ENCODE measurements at places on chromosomes 11 and 22. TPM values are rescaled to one million over a fixed set of nuclear protein-coding genes. Genes with fewer than 3 reads are reported as not detected.

TMEM151A gene
- total RNA-seq = not detected

SMPD1 gene
- total RNA-seq = 37.8 TPM

C11orf21 gene
- total RNA-seq = 0.17 TPM

CSNK2A3 gene
- total RNA-seq = 0.78 TPM

LIN7C gene
- total RNA-seq = 37.6 TPM

ANO9 gene
- 0.22 TPM for total RNA-seq

MUC5AC gene
- total RNA-seq = 0.31 TPM

DNA sequence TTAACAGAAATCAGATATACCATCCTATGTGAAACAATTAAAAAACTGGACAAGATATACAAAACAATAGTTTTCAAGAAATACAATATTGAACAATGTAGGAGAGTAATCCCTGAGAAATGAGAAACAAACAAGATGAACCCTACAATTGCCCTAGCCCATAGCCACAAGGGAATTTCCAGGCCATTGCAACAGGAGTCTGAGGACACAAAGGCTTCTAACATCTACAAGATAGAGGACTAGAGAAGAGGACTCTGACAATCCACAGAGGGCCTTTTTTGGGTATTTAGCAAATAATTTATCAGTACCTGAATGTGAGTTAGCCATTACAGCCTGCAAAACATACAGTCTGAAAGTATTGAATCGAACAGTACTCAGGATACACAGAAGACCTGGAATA, 251.7 kb downstream of the GRM5 start:
- no peak overlapping the region for H3K27ac ChIP-seq
- H3K36me3 ChIP-seq = no peaks in the 10 kb centered on the region
- H3K4me1 ChIP-seq = no peaks in the 10 kb centered on the region
- H3K27me3 ChIP-seq = no peaks in the 10 kb centered on the region
- H3K4me3 ChIP-seq = no peak overlapping the region

GRCh38 chr11:30876663-30877396, 290.7 kb upstream of the MPPED2 start:
- no peak for ATAC-seq
- no peak overlapping the region for H3K27ac ChIP-seq
- no peaks in the 10 kb centered on the region for H3K27me3 ChIP-seq

DNA sequence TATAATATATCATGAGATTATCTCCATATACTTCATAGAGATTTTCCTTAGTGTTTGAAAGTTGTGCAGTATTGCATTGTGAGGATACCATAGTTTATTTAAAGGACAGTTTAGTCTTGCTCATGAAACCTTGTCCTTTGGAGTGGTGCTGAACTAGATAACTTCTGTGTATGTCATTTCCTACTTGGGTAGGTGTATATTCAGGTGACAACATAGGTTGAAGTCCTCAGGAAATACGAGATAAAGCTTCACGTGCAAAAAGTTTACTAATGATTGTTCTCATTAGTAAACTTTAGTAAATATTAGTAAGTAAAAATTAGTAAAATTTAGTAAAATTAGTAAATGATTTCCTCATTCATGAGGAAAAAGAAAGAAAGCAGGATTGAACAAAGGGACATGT, 521.3 kb upstream of the LRRC4C start:
- no peak for ATAC-seq
- no peaks in the 10 kb centered on the region for H3K36me3 ChIP-seq
- no peak overlapping the region for H3K4me3 ChIP-seq

DNA sequence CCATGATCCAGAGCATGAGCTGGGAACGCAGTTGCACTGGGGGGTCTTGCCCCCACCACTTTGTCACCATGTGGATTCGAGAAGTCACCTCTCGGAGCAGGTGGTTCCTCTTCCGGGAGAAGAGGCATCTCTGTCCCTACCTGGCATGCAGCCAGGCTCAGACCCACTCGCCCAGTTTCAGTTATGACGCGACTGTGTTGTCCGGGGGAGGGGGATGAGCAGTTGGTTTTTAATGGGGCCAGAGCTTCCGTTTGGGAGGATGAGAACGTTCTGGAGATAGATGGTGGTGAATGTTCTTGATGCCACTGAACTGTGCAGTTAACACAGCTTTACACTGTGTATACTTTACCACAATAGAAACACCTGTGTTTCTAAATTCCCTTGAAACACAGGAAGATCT, 41.5 kb downstream of the DHCR7 start:
- ATAC-seq = no peak
- no peak overlapping the region for H3K27ac ChIP-seq
- H3K27me3 ChIP-seq = peaks cover 8% of the 10 kb centered on the region
- H3K4me1 ChIP-seq = no peaks in the 10 kb centered on the region
- H3K36me3 ChIP-seq = no peaks in the 10 kb centered on the region

DNA sequence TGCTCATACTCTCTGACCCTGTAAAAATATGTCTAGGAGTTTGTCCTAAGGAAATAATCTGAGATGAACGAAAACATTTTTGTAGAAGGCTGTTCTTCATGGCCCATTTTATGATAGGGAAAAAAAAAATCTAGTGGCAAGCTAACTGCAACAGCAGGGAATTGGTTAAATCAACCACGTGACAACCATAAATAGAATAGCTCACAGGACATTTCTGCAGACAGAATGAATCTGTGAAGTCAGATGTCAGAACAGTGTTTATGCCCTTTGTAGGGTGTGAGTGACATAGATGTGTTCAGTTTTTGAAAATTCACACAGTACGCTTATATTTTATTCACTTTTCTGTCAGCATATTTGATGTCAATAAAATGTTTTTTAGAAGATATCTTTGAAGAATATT, 16.1 kb downstream of the ARHGAP1 start:
- peaks cover 89% of the 10 kb centered on the region for H3K36me3 ChIP-seq
- peaks cover 38% of the 10 kb centered on the region for H3K4me1 ChIP-seq
- no peak overlapping the region for H3K27ac ChIP-seq
- no peaks in the 10 kb centered on the region for H3K27me3 ChIP-seq
- H3K4me3 ChIP-seq = no peak overlapping the region
- ATAC-seq = no peak

DNA sequence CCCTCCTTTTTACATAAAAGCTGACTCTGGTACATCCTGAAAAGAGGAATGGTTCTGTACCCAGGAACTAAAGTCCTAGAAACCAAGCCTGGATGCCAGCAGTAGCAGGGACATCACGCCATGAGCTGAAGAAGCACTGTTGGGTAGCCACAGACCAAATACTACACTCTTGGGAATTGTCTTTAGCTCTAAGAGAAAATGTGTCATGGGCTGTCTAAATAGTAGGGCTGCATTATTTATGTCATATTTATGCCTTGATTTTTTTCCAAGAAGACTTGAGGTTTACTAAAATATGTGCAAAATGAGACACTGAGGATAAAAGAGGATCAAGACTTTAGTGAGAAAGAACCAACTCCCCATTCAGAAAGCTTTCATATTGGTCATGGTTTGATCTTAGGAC, 213.6 kb downstream of the RAB38 start:
- no peak for ATAC-seq
- no peak overlapping the region for H3K27ac ChIP-seq
- H3K4me3 ChIP-seq = no peak overlapping the region
- no peaks in the 10 kb centered on the region for H3K27me3 ChIP-seq
- H3K36me3 ChIP-seq = no peaks in the 10 kb centered on the region

- no peaks in the 10 kb centered on the region for H3K27me3 ChIP-seq
- no peak overlapping the region for H3K4me3 ChIP-seq
- H3K27ac ChIP-seq = no peak overlapping the region
- no peak for ATAC-seq
- H3K36me3 ChIP-seq = peaks cover 3% of the 10 kb centered on the region
Measured at GRCh38 chr11:73478737-73479347, 102.6 kb downstream of the RELT start.

DNA sequence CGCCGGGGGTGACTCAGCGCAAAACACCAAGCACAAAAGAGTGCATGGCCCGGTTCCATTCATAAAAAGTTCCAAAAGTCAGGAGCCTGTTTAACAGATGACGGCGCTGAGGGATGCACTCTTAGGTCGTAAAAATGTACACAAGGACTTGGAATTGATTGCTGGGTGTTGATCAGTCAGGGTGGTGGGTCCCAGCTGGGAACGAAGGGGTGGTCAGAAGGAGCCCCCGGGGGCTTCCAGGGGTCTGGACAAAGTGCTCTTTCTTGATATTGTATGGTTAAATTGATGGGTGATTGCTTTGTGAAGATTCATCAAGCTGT, 20.7 kb downstream of the IFITM10 start:
- no peak for ATAC-seq
- peaks cover 8% of the 10 kb centered on the region for H3K4me1 ChIP-seq
- H3K4me3 ChIP-seq = no peak overlapping the region

DNA sequence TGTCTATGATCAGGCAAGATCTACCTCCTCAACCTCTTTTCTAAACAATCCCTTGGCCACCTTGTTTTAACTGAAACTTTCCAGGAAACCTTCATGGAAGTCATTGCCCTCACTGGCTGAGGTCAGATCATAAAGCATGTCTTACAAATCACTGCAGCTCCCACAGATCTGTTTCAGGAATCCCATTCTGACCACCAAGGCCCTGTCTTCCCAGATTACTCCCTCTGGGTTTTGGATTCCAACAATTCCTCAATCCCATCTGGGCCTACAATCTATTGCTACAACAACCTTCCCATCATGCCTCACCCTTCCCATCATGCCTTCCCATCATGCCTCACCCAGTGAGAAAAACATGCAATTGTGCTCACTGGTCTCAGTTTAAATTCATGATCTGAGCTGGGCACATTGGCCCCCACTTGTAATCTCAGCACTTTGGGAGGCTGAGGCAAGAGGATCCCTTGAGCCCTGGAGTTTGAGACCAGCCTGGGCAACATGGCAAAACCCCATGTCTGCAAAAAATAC, 15.9 kb downstream of the ADAMTS15 start:
- H3K4me3 ChIP-seq = no peak overlapping the region

- H3K4me3 ChIP-seq = no peak overlapping the region
- H3K27me3 ChIP-seq = no peaks in the 10 kb centered on the region
- H3K27ac ChIP-seq = no peak overlapping the region
- no peaks in the 10 kb centered on the region for H3K36me3 ChIP-seq
- no peak for ATAC-seq
Measured at GRCh38 chr11:111598559-111598958, 3.7 kb upstream of the SIK2 start.

DNA sequence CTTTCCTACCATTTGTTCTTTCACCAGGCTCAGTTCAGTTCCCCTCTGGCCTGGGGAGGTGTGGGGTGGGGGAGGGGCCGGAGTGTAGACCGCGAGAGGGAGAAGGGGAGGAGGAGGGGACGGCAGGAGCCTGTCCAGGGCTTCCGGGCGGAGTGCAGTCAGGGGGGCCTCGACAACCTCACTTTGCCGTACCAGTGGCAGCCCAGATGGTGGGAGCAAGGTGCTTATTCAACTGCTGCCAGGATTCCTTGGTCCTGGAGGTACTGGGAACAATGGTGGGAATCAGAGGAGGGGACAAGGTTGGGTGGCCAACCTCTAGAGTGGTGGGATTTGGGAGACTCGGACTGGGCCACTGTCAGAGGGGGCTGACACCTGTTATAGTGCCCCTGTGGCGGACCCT, 1.2 kb downstream of the BACE1 start:
- H3K36me3 ChIP-seq = peaks cover 4% of the 10 kb centered on the region
- no peak for ATAC-seq
- peak overlapping the region; percentile 92 for H3K4me3 ChIP-seq
- no peak overlapping the region for H3K27ac ChIP-seq
- no peaks in the 10 kb centered on the region for H3K27me3 ChIP-seq

- H3K27me3 ChIP-seq = no peaks in the 10 kb centered on the region
- no peak overlapping the region for H3K4me3 ChIP-seq
- no peak overlapping the region for H3K27ac ChIP-seq
- no peaks in the 10 kb centered on the region for H3K4me1 ChIP-seq
Measured at GRCh38 chr22:44129619-44129976, 51.1 kb upstream of the PARVG start.

- no peak for ATAC-seq
- H3K27ac ChIP-seq = no peak overlapping the region
- no peaks in the 10 kb centered on the region for H3K36me3 ChIP-seq
- H3K27me3 ChIP-seq = no peaks in the 10 kb centered on the region
- no peaks in the 10 kb centered on the region for H3K4me1 ChIP-seq
Measured at GRCh38 chr11:43955381-43956118, 13.1 kb downstream of the C11orf96 start.

GRCh38 chr11:104916442-104916841, 18.2 kb upstream of the CASP12 start:
- peak overlapping the region; percentile 79 for H3K27ac ChIP-seq
- ATAC-seq = no peak
- H3K36me3 ChIP-seq = no peaks in the 10 kb centered on the region
- no peaks in the 10 kb centered on the region for H3K27me3 ChIP-seq
- peaks cover 19% of the 10 kb centered on the region for H3K4me1 ChIP-seq
- H3K4me3 ChIP-seq = peak overlapping the region; percentile 49

DNA sequence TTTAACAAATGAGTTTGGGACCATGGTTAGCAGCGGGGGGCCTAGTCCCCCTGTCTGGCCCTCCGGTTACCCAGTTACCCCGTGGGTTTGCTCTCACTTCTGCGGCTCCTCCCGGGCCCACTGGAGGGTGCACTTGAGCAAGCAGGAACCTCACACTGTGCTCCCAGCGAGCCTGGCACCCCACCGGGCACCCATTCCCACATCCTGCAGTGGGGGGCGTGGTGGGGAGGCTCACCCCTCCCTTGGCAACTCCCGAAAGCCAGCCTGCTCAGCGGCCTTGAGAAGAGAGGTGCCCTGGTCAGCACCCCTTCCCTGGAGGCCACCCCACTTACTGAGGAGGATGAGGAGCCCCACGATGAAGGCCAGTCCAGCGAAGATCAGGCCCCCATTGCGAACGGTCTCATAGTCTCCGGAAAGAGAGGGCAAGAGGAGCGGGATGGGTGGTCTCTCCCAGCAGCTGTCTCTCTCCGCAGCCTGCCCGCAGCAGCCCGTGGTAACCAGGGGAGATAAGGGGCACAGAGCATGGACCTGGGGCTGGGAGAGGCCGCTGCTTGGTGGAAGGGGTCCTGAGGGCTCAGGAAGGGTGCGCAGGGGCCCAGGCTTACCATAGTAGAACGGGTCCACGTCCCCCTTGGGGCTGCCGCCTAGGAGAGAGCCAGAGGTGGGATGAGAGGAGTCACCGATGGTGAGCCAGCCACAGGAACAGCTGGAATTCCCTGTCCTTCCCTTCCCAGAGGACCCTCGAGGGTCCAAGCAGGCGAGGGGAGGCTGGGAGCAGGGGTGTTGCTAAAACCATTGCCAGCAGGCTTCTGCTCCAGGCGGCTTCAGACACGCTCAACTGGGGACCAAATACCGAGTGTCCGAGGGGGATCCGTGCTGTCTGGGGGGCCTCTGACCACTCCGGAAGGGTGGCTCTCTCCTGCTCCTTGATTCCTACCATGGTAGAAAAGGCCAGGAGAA, 2.2 kb downstream of the FXYD2 start:
- peak overlapping the region; percentile 78 for H3K27ac ChIP-seq
- H3K27me3 ChIP-seq = peaks cover 17% of the 10 kb centered on the region
- no peak overlapping the region for H3K4me3 ChIP-seq
- H3K4me1 ChIP-seq = no peaks in the 10 kb centered on the region

GRCh38 chr11:4798427-4799183, 5.6 kb downstream of the OR52R1 start:
- no peaks in the 10 kb centered on the region for H3K4me1 ChIP-seq
- no peak for ATAC-seq
- no peak overlapping the region for H3K27ac ChIP-seq

Data from gastroesophageal sphincter (tissue), 4 donors.